ENCODE measurements at places on chromosomes 12 and 14.

- DNase-seq, result no peak
Measured at GRCh38 chr14:22474730-22475351, 114.2 kb downstream of the DAD1 start.

DNA sequence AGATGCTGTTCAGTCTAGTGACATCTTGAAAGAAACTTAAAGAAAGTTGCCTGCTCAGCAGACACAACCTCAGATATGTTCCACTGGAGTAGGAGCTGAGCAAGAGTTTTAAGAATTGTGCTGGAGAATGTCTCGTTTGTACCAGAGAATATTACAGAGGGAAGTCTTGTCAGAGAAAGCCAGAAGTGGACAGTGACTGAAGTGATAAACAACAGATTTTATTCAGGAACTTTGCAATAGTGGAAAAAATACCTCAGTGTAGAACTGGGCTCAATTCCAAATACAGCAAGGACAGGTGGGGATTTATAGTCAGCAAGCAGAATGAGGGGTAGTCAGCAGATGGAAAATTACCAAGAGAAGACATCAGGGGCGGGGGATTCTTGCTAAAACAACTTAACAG is 18.6 kb downstream of the ZDHHC17 start:
- DNase-seq, result no peak

GRCh38 chr14:79947440-79948054 is 263.8 kb downstream of the DIO2 start:
- DNase-seq, result no peak

GRCh38 chr12:112527082-112527481 is 108.3 kb downstream of the PTPN11 start:
- DNase-seq, result no peak

DNA sequence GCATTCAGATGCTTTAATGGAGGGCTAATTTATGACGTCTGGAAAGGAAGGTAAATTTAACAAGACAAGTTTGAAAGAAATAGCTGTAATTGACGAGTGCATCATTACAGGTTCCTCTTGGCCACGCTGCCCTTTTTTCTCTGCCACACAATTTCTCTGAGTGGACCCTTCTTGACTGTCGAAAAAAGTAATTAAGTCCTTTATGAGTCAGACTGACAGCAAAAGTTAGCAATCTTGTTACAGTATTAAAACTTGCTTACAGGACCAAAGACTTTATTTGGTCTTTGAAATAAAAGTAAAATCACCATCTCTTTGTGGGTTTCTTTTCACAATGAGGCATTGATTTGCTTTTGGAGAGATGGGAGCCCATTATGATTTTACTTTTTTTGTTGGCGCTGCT is 42.6 kb downstream of the SAMD4A start:
- no peak for DNase-seq

DNA sequence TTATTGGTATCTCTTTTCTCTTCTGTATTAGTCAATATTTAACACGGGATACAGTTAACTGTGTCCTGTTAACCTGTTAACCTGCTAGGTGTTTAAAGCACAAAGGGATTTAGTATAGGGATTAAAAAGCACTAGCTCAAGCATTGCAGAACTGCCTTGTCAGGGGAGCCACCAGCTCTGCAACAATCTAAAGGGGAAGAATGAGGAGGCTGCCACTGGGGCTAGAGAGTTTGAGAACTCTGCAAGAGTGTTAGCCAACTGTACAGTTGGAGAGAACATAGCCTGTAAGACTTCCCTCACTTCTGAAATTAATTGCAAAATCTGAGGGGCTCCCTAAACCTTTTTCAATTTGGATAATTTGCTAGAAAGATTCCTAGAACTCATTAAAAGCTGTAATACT is 6.5 kb upstream of the VRK1 start:
- no peak for DNase-seq

GRCh38 chr12:46473634-46474329 is 101.2 kb upstream of the SLC38A2 start:
- DNase-seq, result no peak

Data from activated CD8-positive, alpha-beta memory T cell treated with anti-CD3 and anti-CD28 coated beads, Interleukin-2, amount 50 U/mL, for 48 hours (primary cell).